ENCODE measurements at places on chromosomes 2 and 18.

- DNase-seq: no peak
These were observed 395.1 kb upstream of the CDH19 start for GRCh38 chr18:66999003-66999402.

GRCh38 chr2:3302421-3302750 is 75.2 kb downstream of the EIPR1 start:
- DNase-seq: no peak

GRCh38 chr18:24262087-24262486 is 123.2 kb downstream of the CABYR start:
- no peak for DNase-seq

GRCh38 chr18:50700245-50701165 is 119.3 kb downstream of the MRO start:
- DNase-seq: no peak

GRCh38 chr2:145159676-145160075 is 639.8 kb upstream of the ZEB2 start:
- DNase-seq: no peak

DNA sequence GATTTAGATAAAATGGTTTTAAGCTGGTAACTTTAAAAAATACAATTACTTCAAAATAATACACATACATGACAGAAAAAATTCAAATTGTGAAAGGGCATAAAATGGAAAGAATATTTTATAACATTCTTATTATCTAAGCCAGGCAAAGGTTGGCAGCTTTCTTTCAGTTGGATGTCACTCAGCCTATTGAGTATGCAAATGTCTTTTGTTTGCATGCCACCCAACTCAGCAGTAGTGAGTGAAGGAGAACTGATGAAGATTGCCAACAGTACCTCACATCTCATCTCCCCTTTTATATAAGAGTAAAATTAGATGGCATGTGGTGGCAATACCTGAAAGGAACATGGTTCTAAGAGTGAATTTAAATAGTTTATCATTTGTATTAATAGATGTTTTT is 24.8 kb downstream of the BMPR2 start:
- no peak for DNase-seq

DNA sequence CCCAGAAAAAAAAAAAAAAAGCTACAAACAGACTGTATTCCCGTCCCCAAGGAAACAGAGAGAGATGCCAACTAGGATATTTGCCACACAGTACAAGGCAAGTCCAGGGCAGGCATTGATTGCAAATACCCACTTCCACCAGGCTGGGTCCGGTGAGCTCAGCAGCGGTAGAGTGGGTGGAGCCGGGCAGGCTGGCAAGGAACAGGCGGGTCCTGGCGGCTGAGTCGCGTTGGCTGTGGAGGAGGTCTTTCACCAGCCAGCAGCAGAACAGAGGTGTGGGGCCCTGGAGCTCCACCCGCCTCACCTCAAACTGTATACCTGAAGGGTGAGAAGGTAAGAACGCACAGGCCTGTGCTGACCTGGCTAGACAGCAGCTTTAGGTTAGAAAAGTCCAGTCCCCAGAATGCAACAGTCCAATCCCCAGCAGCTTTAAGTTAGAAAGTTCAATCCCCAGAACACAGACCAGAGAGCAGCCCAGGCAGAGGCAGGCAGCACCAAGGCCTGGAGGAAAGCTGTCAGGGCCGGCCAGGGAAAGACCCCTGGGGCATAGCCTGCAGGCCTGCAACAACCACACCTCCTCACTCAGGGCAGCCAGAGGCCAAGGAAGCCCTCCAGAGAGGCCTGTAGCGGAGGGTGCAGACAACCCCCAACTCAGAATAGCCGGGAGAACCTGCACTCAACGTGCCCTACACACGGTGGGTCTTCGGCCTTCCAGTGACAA is 21.9 kb upstream of the MTERF4 start:
- no peak for DNase-seq

- no peak for DNase-seq
These were observed 7.0 kb downstream of the HJURP start for GRCh38 chr2:233847248-233847898.

GRCh38 chr2:54083445-54083844 is 32.0 kb upstream of the ACYP2 start:
- no peak for DNase-seq

- DNase-seq: no peak
These were observed 32.3 kb upstream of the ACSL3 start for GRCh38 chr2:222828572-222828971.

DNA sequence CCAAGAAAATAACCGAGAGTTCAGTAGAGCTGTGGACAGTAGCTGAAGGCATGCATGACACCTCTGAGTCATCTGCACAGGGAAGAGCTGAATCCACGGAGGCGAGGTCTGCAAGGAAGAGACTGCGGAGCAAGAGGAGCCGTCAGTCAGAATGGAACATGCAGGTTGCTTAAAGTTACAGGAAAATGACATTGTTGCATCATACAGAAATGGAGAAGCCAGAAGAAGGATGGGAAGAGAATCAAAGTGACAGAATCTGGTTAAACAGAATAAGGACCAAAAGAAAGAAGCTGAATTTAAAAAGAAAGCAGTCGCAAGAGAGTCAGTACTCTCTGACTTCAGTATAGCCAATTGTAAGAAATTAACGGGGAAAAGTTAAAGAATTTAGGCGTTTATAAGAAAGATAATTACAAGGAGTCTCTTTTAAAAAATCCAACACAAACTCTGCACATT is 533.8 kb downstream of the ADCYAP1 start:
- DNase-seq: no peak

- no peak for DNase-seq
These were observed 73.3 kb upstream of the FSIP2 start for GRCh38 chr2:185665251-185665814.

DNA sequence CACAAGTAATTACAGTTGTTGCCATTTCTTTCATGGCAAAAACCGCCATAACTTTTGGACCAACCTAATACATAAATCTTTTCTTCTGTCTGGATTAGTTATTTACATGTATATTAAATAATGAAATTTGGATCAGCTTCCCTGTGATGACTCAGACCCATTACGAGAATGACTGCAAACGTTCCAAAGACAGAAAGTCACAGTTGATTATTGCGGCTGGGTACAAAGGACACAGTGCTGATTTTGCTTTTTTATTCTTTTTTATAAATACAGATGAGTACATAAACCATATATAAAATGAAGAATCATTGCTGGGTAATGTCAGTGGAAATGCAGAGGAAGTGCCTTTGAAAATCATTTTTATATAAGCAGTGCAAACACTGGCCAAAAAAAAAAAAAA is 126.2 kb downstream of the TWIST2 start:
- DNase-seq: no peak

- no peak for DNase-seq
These were observed 66.0 kb upstream of the ACYP2 start for GRCh38 chr2:54049365-54049764.

- DNase-seq: no peak
These were observed 77.9 kb downstream of the CABLES1 start for GRCh38 chr18:23213200-23213599.

GRCh38 chr2:218882866-218883366 is 2.3 kb downstream of the WNT10A start:
- no peak for DNase-seq

DNA sequence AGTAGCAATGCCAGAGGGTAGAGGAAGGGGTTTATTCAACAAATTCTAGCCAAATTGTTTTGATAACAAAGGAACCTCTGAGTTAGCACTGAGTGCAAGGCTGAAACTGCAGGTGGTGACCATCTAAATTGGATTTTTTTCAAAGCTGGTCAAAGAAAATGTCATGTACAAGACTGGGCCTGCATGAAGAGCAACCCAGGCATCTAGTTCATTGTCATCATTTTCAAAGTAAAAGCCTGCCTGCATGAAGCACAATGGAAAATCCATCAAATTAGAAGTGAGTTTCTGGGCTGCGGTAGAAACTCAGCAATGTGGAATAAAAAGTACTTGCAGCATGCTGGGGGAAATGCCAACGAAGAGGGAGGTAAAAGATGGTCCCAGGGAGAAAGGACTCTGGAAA is 80.8 kb upstream of the PPP1CB start:
- DNase-seq: peak; percentile 2

DNA sequence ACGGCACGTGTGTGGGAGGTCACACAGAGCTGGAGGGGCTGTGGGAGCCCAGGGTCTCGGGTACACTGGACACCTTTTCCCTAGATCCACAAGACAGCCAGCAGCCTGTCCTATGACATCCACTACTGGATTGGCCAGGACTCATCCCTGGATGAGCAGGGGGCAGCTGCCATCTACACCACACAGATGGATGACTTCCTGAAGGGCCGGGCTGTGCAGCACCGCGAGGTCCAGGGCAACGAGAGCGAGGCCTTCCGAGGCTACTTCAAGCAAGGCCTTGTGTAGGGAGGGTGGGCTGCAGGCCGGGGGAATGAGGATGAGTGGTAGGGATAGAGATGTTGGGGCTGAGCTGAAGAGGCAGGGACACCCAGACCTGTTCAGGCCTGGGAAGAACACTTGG is 6.6 kb downstream of the VIL1 start:
- no peak for DNase-seq

DNA sequence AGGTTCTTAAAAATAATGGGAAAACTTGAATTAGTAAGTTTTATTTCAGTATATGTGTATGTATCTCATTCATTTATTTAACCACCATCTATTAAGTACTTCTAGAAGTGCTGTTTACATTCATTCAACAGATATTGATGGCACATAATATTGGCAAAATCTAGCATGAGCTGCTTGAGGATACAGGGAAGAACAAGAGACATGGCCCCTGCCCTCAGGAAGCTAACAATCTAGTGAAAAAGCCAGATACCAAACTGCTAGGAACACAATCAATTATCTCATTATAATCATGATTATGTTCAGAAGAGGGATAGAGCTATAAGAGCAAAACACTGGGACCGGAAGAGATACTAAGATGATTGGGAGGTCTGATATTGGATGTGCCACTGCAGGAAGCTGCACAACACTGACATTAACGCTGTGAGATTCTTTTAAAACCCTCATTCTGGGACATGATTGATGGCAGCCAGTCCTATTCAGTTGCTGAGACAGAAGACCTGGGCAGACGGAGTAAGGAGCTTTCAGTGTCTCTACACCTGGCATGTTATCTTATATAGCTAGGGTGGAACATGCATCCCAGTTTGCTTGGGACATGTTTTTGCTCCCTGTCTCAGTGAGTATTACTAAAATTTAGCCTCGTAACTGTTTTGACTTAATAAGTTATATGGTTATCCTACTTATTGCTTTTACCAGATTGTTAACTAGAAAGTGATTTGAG is 314.1 kb downstream of the STK39 start:
- no peak for DNase-seq

DNA sequence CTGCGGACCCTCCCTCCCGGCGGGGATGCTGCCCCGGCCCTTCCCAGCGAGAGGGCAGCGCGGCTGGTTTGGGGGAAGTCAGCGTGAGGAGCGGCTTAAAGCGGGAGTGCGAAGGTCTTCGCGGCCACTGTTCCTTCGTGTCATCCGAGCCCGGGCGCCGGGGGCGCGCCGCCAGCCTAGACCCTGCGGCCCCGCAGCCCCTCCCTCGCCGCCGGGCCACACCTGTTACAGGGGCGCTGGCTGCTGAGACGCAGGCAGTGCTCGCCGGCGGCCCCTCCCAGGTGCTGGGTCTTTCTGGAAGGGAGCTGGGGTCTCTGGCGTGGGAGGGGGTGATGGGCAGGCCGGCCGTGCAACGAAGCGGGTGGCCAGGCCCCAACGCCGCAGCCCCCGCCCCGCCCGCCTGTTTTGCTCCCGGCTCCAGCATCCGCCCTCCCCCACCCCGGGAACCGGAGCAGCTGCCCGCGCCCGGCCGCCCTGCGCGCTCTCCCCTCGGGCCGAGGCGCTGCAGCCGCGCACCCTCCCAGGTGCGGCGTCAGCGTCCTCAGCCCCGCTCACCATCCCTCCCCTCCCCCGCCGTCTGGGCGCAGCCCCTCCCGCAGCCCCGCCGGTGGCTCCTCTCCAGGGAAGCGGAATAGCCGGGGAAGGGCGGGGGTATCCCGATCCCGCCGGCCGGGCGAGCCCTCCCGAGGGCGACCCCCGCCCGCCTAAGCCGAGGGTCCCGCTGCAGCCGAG is 727 bp downstream of the KIF1A start:
- DNase-seq: peak; percentile 54

GRCh38 chr18:11339188-11339775 is 189.9 kb upstream of the PIEZO2 start:
- no peak for DNase-seq

- DNase-seq: no peak
These were observed 440.2 kb upstream of the ST6GAL2 start for GRCh38 chr2:107325981-107326786.

GRCh38 chr2:100429726-100430125 is 12.3 kb upstream of the CHST10 start:
- no peak for DNase-seq

DNA sequence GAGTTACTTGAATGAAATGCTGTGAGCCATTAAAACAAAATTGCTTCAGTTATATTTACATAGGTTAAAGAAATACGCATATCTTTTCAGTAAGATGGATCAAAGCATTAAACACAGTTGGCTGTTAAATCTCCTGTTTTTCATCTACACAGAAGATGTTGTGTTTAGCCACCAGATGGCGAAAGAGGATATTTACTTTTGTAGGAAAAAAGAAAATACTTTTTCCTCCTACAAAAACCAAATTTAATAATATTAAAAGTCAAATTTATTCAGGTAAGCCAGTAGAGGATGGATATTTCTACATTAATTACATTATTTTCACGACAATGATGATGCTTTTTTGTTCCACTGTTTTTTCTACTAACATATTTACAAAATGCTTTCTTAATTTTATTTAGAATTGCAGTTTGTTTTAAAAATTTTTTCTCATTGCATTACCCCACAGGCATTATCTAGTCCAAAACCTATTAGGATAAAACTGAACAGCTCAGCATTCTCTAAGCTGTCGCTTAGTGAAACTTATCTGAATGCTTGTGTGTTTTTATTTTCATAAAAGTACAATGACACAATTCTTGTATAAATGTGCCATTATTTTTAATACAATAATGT is 173.7 kb downstream of the ASXL3 start:
- peak; percentile 90 for DNase-seq

Data from NCI-H1105 treated with DMSO at 0.1 percent for 48 hours (cell line).